ENCODE measurements at places on chromosomes 1 and 21.

DNA sequence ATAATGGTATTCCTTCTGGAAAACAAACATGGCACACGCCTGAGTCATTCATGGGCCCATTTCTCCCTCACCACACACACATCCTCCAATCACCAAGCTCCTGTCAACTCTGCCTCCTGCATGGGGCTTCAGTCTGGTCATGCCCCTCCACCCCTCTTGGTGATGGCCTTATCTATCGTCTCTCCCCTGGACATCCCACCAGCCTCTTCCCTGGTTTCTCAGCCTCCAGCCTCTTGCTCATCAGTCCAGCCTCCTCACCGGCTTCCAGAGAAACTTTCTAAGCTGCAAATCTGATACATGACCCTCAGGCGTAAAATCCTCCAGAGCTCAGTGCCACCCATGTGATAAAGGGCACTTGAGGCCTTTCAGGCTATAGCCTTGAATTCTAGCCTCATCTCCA is 243.9 kb downstream of the FOXD2 start:
- DNase-seq = no peak
- no peak overlapping the region for H3K27ac ChIP-seq
- no peaks in the 10 kb centered on the region for H3K36me3 ChIP-seq
- peaks cover 27% of the 10 kb centered on the region for H3K4me1 ChIP-seq
- no peaks in the 10 kb centered on the region for H3K27me3 ChIP-seq

DNA sequence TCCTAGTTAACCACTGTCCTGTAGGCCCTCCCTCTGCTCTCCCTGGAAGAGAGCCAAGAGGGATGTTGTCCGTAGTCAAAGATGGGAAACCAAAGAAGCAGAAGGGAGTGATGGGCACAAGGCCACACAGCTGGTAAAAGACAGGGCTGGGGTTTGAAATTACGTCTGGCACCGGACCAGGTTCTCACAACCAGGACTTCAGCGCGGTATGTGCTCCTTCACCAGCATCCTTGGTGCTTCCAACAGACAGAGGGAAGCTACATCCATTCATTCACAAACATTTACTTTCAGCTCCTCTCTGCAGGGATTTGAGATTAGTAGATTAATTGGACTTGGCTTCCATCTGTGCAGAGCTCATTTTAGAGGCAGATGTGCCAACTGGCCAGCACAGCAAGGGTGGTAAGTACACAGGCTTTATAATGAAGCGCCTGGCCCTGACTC is 191.2 kb downstream of the TRABD2B start:
- peaks cover 4% of the 10 kb centered on the region for H3K4me1 ChIP-seq
- H3K4me3 ChIP-seq = no peak overlapping the region
- H3K36me3 ChIP-seq = no peaks in the 10 kb centered on the region
- H3K27ac ChIP-seq = no peak overlapping the region
- no peaks in the 10 kb centered on the region for H3K27me3 ChIP-seq

GRCh38 chr1:50975436-50975835 is 5.4 kb downstream of the CDKN2C start:
- H3K4me1 ChIP-seq = no peaks in the 10 kb centered on the region
- no peaks in the 10 kb centered on the region for H3K27me3 ChIP-seq

DNA sequence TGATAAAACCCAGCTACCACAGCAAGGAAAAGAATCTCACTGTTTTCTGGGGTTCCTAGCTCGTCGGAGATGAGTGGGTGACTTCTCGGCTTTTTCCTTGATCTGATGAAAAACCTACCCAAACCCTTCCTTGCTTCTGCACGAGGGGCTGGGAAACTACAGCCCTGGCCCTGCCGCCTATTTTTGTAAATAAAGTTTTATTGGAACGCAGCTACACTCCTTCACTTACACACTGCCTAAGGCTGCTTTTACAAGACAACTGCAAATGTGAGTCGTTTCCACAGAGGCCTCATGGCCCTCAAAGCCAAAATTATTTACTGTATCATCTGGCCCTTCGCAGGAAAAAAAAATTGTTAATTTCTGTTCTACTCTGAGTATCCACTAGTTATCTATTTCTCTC is 116.0 kb upstream of the TMPRSS2 start:
- H3K27ac ChIP-seq = no peak overlapping the region
- no peak overlapping the region for H3K4me3 ChIP-seq
- no peaks in the 10 kb centered on the region for H3K4me1 ChIP-seq
- DNase-seq = no peak
- H3K27me3 ChIP-seq = no peaks in the 10 kb centered on the region

DNA sequence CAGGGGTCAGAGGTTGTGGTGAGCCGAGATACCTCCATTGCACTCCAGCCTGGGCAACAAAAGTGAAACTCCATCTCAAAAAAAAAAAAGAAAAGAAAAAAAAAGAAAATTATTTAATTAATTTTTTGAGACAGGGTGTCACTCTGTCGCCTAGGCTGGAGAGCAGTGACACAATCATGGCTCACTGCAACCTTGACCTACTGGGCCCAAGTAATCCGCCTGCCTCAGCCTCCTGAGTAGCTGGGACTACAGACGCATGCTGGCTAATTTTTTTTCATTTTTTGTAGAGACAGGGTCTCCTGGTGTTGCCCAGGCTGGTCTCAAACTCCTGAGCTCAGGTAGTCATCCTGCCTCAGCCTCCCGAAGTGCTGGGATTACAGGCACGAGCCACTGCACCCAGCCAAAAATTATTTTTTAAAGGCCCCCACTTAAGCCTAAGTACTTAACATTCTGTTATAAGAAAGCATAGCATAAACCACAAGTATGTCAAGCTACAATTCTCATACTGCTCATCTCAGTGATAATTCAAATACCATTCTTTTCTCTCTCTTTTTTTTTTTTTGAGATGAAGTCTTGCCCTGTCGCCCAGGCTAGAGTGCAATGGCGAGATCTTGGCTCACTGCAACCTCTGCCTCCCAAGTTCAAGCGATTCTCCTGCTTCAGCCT is 19.9 kb downstream of the NUCKS1 start:
- H3K4me1 ChIP-seq = no peaks in the 10 kb centered on the region
- H3K27me3 ChIP-seq = no peaks in the 10 kb centered on the region
- H3K27ac ChIP-seq = no peak overlapping the region

DNA sequence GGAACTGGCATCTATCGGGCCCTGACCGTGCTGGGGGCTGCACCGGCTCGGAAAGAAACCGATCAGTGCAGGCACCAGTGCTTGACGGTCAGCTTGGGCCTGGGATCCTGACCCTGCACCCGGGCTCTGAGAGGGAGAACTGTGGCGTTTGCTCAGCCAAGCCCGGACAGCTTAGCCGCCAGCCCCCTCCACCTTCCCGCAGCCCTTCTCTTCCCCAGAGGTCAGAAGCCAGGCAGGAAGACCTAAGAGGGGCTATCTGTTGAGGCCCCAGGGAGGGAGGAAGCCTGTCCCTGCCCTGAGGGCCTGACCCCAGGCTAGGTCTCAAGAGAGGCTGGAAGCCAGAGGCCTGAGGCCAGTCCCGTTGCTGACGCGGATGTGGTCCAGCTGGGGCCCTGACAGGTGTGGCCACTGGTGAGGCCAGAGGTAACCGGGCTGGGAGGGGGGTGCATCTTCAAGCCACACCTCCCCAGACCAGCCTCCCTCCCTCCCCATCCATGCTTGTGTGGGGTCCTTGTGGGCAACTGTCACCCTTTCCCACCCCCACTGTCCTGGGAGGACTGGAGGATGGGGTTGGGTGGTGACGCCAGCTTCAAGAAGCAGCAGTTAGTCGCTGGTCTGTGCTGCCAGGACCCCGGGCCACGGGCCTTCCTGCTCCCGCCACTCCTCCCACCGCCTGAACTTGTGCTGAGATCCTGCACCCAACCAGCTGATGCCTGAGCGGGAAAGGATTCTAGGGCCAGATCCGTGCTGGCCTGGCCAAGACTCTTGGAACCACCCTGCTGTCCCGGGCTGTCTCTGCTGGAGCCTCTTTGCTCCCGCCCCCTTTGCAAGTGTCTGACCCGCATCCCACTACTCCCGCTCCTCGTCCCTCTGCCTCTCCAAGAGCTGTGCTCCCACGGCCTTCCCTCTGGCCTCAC is 2.6 kb upstream of the DVL1 start:
- H3K36me3 ChIP-seq = peaks cover 19% of the 10 kb centered on the region
- peaks cover 18% of the 10 kb centered on the region for H3K4me1 ChIP-seq

GRCh38 chr1:161021970-161022353 is 1.0 kb upstream of the F11R start:
- H3K36me3 ChIP-seq = no peaks in the 10 kb centered on the region
- no peaks in the 10 kb centered on the region for H3K27me3 ChIP-seq
- no peak overlapping the region for H3K4me3 ChIP-seq
- no peak for DNase-seq

DNA sequence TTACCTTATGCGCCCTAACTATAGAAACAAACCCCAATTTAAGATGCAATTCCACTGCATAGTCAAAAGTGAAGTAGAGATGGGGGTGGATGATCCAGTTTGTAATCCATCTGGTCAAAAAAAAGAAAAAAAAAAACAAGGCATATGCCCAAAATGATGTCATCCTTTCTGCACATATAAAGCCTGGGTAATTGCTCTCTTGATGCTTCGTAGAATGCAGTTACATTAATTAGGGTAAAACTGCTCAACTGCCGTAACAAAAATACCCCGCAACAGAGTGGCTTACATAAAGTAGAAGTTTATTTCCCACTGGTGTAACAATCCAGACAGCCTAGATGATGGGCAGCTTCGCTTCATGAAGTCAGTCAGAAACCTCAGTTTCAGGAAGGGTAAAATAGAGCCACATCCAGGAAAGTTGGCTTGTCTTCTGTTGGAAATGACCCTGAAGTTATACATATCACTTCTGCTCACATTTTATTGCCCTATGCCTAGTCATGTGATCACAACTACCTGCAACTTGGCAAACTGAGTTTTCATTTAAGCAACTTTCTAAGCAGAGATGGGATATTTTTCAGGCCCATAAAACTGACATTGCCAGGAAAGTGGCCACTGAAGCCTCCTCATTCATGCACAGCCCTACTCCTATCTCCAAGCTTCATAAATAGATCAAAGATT is 221.7 kb downstream of the C1orf94 start:
- no peak for DNase-seq
- no peaks in the 10 kb centered on the region for H3K36me3 ChIP-seq

- H3K4me1 ChIP-seq = no peaks in the 10 kb centered on the region
- H3K27me3 ChIP-seq = no peaks in the 10 kb centered on the region
- no peaks in the 10 kb centered on the region for H3K36me3 ChIP-seq
- H3K27ac ChIP-seq = no peak overlapping the region
Observed at GRCh38 chr1:39818482-39818881, 29.8 kb upstream of the BMP8B start.

DNA sequence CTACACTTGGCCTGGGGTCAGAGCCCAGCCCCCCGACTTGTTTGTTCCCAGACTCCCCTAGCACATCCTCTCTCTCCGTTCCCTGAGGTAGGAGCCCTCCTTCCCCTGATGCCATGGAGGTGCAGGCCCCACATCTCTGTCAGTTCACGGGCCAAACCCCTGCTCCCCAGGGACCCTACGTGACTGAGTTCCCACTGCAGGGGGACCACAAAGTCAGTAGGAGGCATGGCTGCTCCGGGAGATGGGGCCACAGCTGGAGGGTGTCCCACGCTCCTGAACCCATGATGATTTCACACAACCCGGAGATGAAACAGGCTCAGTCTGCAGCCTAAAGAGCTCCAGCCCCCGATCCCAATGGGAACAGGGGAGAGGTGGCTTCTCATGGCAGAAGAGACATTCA is 272.2 kb downstream of the NPHP4 start:
- no peaks in the 10 kb centered on the region for H3K4me1 ChIP-seq
- H3K27ac ChIP-seq = no peak overlapping the region
- H3K27me3 ChIP-seq = no peaks in the 10 kb centered on the region
- DNase-seq = no peak

DNA sequence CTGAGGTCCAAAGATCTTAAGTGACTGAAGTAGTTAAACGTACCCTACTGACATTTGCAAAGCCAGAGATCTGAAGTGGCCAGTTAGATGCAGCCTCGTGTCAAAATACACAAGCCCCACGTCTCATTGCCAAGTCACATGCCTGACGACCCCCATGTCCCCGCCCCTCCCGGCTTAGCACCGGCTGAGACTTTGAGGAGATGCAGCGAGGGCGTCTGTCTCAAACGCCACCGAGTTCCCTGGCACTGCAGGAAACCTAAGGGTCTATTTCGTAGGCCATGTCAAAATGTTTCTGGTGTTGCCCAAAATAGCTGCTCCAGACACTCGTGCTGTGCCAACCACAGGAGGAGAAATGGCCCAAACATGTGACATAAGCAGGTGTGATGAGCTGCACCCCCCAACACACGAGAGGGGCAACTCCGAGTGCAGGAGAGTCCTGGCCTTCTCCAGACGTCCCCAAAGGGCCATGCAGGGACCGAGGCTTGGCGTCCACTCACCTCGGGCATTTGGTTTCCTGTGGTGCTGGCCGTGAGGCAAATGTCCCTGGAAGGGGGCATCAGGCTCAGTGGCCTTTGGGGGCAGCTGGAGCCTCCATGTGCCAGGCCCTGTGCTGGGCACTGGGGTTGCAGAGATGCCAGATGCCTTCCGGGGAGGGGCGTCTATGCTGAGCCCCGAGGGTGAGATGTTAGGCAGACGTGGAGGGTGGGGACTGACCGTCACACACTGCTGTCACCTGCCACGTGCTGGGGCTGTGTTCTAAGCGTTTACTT is 67.0 kb downstream of the MATN1 start:
- H3K4me1 ChIP-seq = no peaks in the 10 kb centered on the region
- no peaks in the 10 kb centered on the region for H3K36me3 ChIP-seq
- H3K27ac ChIP-seq = no peak overlapping the region
- no peak for DNase-seq
- no peaks in the 10 kb centered on the region for H3K27me3 ChIP-seq

GRCh38 chr1:29052100-29052499 is 71.6 kb downstream of the TMEM200B start:
- H3K4me3 ChIP-seq = no peak overlapping the region
- H3K27me3 ChIP-seq = no peaks in the 10 kb centered on the region
- H3K27ac ChIP-seq = peak overlapping the region; percentile 58
- no peak for DNase-seq
- no peaks in the 10 kb centered on the region for H3K36me3 ChIP-seq

GRCh38 chr21:44418876-44419230 is 36.5 kb upstream of the LRRC3 start:
- H3K36me3 ChIP-seq = no peaks in the 10 kb centered on the region
- no peaks in the 10 kb centered on the region for H3K4me1 ChIP-seq
- DNase-seq = no peak
- H3K27ac ChIP-seq = no peak overlapping the region
- no peaks in the 10 kb centered on the region for H3K27me3 ChIP-seq

- H3K27ac ChIP-seq = no peak overlapping the region
- no peaks in the 10 kb centered on the region for H3K36me3 ChIP-seq
- no peak for DNase-seq
- H3K4me1 ChIP-seq = no peaks in the 10 kb centered on the region
- H3K4me3 ChIP-seq = no peak overlapping the region
- H3K27me3 ChIP-seq = peaks cover 4% of the 10 kb centered on the region
Observed at GRCh38 chr1:44596511-44596910, 77.8 kb downstream of the TMEM53 start.
